Hepatocyte (in vitro differentiated cells): ENCODE measurements at places on chromosomes 13 and 19.

- peak; percentile 80 for DNase-seq
Measured at GRCh38 chr19:51473009-51473707, 5.2 kb upstream of the CEACAM18 start.

DNA sequence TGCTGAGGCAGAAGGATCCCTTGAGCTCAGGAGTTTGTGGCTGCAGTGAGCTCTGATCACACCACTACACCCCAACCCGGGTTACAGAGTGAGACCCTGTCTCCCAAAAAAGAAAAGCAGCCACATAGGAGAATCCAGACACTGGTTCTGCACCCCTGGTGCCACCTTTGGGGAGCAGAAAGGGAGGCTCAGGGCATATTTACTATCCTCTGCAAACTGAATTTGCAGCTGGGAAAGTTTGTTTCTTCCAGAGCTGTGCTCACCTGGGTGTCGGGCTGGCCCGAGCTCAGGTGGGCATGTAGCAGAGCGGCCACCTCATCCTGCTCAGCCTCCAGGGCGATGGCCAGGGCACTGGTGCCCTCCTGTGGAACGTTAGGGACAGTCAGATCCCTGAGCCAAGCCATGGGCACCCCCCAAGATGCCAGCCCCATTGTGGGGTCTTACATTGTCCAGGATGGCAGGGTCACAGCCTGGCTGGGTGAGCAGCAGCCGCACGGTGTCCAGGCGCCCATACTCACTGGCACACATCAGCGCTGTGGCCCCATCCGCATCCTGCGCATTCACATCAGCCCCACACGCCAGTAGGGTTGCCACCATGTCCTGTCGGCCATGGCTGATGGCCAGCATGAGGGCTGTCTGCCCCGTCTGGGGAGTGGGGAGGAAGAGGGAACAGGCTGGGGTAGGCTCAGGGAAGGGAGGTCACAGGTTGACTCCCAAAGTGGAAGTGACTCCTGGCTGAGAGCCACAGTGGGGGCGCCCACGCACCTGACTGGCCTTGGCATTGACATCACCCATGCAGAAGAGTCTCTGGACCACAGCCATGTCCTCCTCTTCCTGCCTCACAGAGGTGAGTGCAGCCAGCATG lies 3.1 kb downstream of the RPS28 start:
- no peak for DNase-seq

GRCh38 chr19:55601084-55601483 lies 996 bp downstream of the ZNF524 start:
- DNase-seq, result no peak

GRCh38 chr13:26401578-26402021 lies 147.7 kb downstream of the CDK8 start:
- DNase-seq, result no peak

- DNase-seq, result no peak
Measured at GRCh38 chr13:31067416-31068118, 94.1 kb downstream of the HSPH1 start.

- DNase-seq, result no peak
Measured at GRCh38 chr19:32097011-32097410, 248.4 kb upstream of the ZNF507 start.

DNA sequence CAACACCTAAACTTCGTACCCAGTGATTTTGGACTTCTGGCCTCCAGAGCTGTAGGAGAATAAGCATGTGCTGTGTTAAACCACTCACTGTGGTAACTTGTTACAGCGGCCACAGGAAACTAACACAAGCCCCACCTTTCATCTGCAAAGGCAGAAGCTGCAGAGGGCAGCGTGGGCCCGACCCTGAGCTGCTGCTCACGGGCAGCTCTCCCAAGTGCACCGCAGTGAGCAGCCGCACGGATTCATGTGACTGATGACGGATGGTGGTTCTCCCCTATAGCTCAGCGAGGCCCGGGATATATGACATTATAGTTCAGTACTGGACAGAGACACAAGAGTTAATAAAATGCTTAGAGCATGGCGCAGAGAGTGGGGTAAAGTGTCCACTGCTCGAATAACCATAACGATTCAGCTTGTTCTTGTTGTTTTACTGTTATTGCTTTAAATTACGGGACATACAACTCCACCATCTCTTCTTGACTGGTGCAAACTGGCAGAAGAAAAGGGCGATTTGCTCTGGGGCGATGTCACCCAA lies 21.9 kb downstream of the VRK3 start:
- DNase-seq, result no peak
